ENCODE measurements at places on chromosomes 7 and 10.

DNA sequence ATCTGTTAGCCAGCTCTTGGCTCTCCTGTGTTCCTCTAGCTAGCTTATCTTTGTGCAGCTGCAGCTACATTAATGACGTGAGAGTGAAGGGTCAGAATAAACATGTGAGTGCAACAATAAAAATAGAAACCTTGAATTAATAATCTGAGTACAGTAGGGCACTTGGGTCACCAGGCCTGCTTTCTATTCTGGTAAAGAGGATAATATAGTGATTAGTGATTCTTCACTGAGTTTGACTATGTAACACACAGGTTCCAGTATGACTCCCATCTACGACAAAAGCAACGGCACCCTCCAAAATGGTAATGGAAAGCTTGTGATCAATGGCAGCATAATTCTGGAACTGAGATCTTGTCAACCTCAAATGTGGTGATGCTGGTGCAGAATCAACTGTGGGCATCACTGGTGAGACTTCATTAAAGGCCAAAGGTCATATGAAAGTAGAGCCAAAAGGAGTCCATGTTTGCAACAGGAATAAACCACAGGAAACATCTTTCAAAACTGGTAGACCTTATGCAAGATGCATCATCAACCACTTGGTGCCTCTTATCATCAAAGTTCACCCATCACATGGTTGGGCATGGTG is 77.6 kb downstream of the NRBF2 start:
- DNase-seq, result no peak

DNA sequence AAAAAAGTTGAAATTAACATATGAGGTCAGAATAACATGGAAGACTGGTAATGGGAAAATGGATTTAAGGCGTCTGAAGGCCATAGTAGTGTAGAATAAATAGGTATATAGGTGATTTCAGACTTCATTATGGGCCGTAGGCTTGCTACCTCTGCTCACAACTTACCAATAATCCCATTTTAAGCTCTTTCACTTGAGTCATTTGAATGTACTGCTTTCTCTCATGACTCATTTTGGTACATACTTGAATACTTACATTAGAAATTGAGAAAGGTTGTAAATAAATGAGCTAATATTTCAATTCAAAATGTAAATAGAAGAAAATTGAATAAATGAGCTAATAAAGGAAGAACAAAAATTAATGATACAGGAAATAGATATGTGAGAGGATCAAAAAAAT is 42.2 kb upstream of the NEUROD6 start:
- DNase-seq, result no peak

- DNase-seq, result no peak
Measured at GRCh38 chr10:95395947-95396449, 105.2 kb upstream of the PDLIM1 start.

- no peak for DNase-seq
Measured at GRCh38 chr7:25949736-25950487, 202.1 kb upstream of the NFE2L3 start.
